ENCODE measurements at places on chromosomes 2 and 18.

GRCh38 chr2:96916646-96917543, 47.0 kb upstream of the SEMA4C start:
- DNase-seq, result no peak

DNA sequence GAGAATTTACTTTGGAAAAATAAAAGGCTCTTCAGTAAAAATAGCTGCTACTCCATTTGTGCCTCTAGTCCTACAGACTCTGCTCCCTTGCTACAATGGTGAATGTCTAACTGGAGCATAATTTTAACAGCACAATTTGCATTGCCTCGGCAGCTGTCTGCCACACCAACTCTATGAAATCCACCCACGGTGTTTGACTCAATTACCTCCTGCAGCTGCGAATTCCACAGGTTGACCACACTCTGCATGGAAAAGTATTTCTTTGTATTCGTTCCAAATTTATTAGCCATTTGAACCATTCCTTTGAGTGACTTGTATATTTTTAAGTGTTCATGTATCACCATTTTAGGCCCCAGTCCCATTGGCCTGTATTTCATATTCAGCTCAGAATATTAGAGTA, 182.1 kb upstream of the CCDC68 start:
- DNase-seq, result no peak

GRCh38 chr2:137951586-137951985, 12.7 kb upstream of the HNMT start:
- DNase-seq, result no peak

- no peak for DNase-seq
Observed at GRCh38 chr2:118477111-118477862, 370.2 kb downstream of the EN1 start.

DNA sequence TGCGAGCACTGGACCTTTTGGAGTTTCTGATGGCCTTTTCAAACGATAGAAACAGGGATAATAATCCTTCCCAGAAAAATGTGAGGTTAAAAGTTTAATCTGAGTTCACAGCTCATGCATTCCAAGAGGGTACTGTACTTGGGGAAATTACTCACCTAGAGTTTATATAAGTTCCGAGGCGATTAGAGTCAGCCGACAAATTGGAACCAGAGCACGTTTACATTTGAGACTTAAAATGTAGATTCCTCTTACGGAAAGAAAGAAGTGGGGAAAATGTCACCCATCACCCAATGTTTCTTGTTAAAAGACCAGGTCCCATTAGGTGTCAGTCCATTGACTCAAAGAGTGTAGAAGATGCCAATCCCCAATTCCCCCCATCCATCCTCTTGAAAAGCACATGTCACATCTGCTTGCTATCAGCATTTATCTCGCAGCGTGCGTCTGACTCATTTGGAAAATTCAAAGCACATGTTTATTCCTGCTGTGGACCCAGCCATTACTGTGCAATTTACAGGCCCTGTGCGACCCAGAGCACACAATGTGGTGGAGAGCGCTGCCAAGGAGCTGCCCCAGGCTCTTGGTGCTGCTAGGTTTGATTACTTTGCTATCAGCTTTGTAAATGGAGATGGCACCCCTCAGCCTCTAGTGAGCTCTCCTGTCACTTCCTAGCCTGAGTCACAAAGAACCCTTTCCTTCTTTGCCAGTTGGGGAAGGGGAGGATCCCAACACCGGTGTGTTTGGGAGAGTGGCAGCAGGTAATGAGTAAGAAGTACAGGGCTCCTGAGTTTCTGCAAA, 104.8 kb downstream of the COLEC12 start:
- DNase-seq, result no peak

- DNase-seq, result no peak
Observed at GRCh38 chr2:120424274-120424796, 78.4 kb downstream of the INHBB start.

DNA sequence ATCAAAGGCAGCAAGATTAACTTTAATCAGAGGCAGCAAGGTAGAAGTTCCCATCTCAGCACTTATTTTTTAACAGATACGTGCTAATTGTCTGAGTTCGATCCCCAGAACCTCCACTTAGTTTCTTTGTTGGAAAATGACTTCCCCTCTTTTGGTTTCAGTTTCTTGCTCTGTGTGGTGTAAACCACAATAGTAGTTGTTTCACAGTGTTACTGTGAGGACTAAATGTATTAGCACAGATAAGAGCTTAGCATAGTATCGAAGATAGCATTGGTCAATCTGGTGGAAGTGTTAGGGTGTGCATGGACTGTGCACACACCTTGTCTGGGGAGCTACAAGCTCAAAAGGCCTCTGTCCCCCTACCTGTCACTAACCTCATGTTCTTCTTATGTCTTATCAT, 988.3 kb upstream of the GYPC start:
- no peak for DNase-seq

DNA sequence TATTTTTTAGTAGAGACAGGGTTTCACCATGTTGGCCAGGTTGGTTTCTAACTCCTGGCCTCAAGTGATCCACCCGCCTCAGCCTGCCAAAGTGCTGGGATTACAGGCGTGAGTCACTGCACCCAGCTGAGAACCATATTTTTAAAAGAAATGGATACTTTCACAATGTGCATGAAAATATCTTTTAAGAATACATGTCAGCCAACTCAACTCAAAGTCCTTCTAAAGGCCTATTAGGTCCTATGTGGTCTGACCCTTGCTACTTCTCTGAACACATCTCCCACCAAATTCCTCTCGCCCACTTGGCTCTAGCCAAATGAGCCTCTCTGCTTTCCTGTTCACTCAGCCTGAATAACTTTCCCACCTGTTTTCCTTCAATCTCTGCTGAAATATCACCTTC, 119.6 kb downstream of the MTX2 start:
- DNase-seq, result no peak

DNA sequence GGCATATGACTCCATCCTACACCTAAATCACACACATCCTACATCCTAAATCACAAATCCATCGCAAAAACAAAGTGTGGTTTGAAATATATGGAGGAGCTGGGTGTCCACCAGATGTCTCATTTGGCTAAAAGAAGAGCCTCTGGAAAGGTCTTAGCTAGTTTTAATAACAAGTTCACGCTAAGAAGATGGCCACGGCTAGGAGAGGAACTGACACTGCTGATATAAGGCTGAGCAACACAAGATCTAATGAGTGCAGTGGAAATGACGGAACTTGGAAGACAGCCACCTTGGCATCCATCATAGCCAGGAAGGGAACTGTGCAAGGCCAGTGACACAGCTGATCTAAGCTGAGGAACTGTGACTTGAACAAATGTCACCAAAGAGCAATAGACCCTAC, 60.0 kb upstream of the AGAP1 start:
- DNase-seq, result no peak

Measured in effector memory CD4-positive, alpha-beta T cell (primary cell).